Activated naive CD8-positive, alpha-beta T cell treated with anti-CD3 and anti-CD28 coated beads for 36 hours (primary cell): ENCODE measurements at places on chromosomes 11 and 22.

- DNase-seq: no peak
Measured at GRCh38 chr11:8613036-8613435, 19.0 kb upstream of the STK33 start.

DNA sequence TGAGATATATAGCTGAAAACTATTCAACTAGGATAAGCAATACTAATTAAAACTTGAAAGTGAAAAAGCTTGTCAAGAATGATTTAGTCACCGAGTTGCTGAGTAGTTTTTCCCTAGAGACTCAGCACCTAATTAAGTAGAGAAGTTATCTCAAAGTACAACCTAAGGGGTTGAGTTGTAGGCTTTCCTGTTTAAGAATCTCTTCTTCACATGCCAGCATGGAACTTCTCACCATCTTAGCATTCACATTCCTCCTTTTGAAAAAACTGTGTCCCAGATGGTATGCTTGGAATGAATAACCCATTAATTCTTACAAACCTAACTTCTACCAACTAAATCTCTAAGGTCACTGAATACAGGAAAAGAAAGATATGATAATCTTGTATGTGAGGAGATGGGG lies 303.3 kb upstream of the ZC3H12C start:
- DNase-seq: no peak

GRCh38 chr11:122523846-122524805 lies 131.4 kb upstream of the UBASH3B start:
- DNase-seq: no peak

GRCh38 chr11:102614485-102614884 lies 10.6 kb downstream of the MMP20 start:
- DNase-seq: no peak
